SK-MEL-5 (cell line): ENCODE measurements at places on chromosomes 11 and 22.

DNA sequence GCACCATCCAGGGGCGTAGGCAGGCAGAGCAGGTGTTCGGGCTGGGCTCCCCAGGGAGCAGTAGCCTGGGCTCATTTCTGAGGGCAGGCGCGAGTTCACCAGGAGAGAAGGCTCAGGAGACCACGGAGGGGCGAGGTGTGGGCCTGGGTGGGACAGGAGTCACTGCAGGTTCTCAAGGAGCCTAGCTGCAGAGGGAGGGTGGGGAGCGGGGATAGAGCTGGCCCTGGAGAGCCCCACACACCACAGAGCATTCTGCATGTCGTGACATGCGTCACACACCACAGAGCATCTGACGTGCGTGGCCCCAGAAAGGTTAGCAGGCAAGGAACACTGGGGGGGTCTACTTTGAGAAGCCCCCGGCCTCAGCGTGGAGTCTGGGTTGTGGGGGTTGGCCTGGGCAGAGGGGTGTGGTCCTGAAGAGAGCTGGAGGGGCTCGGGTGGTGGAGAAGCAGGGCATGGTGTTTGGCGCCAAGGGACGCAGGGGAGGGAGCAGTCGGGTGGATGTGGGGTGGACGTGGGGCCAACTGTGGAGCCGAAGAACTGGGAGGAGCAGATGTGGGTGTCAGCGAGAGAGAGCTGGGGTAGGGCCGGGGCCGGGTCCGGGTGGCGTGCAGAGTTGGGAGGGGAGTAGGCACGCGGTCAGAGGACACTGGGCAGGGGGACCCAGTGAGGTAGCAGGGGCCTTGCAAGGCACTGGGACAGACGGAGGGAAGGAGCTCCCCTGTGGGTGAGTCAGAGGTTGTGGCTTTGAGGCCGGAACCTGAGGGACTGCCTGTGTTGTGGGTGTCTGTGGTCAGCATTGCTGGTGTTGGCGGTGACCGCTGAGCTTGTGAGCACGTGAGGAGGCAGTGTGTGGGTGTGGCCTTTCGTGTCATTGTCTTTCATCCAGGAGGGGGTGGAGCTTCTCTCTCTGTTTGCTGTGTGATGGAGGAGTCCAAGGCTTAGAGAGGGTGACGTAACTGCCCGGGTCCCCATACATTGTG, 25.5 kb downstream of the CTTN start:
- DNase-seq = peak; percentile 42

- peak; percentile 55 for DNase-seq
Observed at GRCh38 chr11:47991266-47991830, 11.0 kb downstream of the PTPRJ start.

DNA sequence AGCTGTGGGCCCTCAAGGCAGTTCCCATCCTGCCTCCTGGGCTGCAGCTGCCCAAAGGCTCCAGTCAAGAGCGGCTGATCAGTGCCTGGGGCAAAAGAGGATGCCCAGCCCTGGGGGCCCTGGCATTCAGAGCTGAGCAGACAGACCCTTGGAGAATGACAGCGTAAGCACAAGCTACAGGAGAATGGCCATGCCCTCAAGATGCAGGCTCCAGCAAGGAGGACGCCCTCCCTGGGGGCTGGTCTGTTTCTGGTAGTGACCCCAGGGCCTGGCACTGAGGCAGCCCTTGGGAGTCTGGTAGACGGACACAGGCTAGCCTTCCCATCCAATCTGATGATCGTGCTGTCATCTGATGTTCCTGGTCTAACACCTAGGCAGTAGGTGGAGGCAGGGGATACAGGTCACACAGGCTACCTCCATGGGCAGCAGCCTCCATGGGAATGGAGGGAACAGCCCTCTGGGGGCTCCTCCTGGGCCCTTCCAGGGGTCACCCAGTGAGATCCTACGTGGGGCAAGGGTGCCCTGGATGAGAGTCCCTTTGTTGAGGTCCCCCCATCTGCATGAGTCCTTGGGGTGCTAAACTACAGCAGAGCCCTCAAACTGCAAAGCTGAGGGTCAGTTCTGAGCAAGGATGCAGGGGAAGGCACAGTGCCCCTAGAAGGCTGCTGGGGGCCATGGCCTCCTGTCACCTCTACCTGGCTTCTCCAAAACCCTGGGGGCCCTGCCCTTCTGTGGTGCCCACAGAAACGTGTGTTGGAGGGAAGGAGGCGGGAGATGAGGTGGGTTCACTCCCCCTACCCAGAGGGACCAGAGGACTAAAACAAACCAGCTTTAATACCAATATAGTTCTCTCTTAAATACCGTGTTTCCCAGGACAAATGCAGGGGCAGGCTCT, 10.2 kb upstream of the SF1 start:
- no peak for DNase-seq

GRCh38 chr11:45704635-45705034, 39.2 kb upstream of the CHST1 start:
- no peak for DNase-seq

DNA sequence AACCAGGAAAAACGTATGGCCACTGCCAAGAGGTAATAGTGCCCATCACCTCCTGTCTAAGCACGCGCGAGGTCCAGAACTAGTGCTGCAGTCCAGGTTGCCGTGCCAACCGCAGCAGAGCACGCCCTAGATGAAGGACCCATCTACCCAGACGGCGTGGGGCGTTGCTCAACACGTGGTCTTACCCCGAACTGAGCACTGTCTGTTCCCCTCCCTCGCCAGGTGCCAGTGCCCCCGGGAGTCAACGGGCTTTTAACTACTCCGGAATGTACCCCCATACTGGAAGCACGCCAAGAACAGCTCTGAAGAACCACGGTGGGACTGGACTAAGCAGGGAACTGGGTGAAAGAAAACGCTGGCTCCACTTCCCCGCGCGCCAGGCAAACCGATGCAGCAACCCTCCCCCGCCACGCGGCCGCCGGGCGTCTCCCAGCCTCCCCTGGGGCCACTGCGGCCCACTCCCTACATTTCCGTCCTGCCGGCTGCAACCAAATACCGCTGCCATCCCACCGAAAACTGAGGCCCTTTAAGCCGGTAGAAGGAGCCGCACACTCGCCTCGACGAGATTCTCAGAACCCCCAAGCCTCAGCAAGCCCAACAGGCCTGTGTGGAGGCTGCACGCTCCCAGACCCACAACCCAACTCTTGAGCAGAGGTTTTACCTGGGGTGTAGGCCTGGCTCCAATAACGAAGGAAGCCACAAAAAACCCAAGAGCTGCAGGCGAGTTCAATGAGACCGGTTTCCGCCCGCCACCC, at the start of gene HSPA8:
HSPA8 (minus strand) TSS at position 734 of the 755 bp plus-strand sequence. CDS start 812 bp downstream, outside the sequence.
- peak; percentile 74 for DNase-seq

GRCh38 chr11:31921081-31921480, 110.0 kb upstream of the PAX6 start:
- DNase-seq = no peak

GRCh38 chr22:42172773-42173172, 42.2 kb upstream of the CYP2D6 start:
- DNase-seq = no peak

- peak; percentile 88 for DNase-seq
Observed at GRCh38 chr11:68121067-68121899, at the start of gene CHKA. Gene CHKA (minus strand): TSS chr11:68121388. CDS start chr11:68121177, 211 bp downstream.

GRCh38 chr11:103016031-103016430, 60.5 kb upstream of the MMP13 start:
- no peak for DNase-seq

GRCh38 chr11:34408580-34409172, 30.1 kb upstream of the CAT start:
- no peak for DNase-seq

- no peak for DNase-seq
Observed at GRCh38 chr11:110217223-110217877, 79.1 kb downstream of the RDX start.

DNA sequence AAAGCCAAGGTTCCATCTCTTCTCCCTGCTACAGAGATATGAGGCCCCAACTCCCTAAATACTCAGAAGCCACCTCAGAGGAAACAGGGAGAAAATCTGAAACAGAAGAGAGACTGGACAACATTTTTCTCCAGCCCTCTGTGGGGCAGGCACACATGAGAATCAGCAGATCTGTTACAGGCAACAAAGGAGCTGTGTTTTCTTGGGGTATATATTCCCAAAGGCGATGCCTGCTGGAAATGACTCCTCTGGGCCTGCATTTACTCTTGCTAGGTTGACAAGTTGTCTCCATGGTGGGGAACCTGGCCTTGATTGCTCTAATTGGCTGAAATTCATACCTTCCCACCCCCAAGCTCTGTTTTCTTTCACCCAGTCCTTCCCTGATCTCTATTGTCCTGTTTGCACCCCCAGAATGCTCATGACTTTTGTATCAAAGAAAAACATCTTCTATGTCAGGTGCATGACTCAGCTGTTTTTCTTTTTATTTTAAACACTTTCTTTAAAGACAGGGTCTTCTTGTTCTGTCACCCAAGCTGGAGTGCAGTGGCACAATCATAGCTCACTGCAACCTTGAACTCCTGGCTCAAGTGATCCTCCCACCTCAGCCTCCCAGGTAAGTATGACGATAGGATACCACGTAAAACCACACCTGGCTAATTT, 23.5 kb upstream of the P2RY6 start:
- peak; percentile 97 for DNase-seq

GRCh38 chr22:48581796-48582469, 1245.7 kb downstream of the BRD1 start:
- no peak for DNase-seq

DNA sequence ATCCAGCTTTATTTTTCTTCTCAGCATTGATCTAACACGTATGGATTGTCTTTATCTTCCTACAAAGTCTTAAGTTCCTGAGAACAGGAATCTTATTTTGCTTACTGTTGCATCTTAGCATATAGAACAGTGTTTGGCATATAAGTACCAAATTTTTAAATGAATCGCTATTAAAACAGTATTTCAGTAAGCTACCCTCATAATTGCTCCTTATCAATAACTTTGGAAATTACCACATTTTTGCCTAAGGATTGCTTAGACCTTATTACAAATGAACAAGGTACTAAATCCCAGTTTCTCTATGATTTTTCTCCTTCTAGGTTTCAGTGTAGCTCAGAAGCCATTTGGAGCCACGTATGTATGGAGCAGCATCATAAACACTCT, 9.7 kb downstream of the DEPDC7 start:
- no peak for DNase-seq

- no peak for DNase-seq
Observed at GRCh38 chr11:47566149-47566698, 825 bp downstream of the PTPMT1 start.

DNA sequence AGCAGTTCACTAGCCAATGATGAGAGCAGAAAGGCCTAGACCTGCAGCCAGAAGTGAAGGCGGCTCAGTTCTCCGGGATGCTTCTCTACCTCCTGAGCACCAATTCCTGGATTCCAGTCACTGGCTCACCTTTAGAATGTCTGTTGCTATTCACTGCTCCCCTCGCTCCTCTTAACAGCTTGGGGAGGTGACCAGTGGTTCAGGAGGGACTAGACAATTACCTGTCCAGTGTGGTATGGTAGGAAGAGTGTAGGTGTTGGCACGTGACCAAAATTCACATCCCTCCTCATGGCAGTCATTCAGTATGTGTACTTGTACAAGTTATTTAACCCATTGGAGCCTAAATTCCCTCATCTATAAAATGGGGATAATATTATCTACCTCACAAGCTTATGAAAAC, 4.0 kb downstream of the THRSP start:
- DNase-seq = no peak

- peak; percentile 66 for DNase-seq
Observed at GRCh38 chr11:32960553-32961164, 55.0 kb upstream of the DEPDC7 start.

DNA sequence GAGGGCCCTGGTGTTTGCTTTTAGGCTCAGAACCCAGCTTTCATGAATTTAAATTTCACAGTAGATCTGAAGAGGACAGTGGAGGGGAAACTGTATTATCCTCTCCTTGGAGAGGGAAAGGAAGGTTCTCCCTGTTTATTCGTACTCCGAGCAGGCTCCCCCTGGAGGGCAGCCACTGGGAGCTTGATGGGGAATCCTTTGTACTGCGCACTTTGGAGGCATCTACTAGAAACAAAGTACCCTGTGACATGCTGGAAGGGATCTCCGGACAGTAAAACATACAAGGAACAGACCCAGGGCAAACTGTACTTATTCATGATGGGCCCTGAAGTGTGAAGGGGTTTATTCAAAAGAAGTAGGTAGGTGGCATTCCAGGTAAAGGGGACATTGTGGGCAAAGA, 27.2 kb downstream of the NAV2 start:
- DNase-seq = peak; percentile 89

GRCh38 chr11:63557570-63557969, 5.6 kb downstream of the PLAAT2 start:
- no peak for DNase-seq

DNA sequence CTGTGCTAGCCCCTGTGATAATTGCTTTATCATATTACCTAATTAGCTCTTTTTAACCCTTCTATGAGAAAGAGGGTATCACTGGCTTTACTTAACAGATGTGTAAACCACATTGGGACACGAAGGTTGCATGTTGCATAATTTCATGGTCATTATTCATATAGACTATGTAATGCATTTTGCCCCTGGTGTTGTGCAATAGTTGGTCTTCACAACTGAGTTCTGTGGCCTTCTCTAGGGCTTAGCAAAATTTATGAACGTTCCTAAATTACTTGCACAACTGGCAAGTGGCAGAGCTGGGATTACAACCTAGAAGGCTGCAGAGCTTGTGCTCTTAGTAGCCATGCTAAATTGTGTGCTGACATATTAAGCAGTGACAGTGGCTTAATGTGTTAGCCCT, 34.6 kb upstream of the PDGFD start:
- no peak for DNase-seq

GRCh38 chr11:130999086-130999485, 82.8 kb upstream of the SNX19 start:
- no peak for DNase-seq

DNA sequence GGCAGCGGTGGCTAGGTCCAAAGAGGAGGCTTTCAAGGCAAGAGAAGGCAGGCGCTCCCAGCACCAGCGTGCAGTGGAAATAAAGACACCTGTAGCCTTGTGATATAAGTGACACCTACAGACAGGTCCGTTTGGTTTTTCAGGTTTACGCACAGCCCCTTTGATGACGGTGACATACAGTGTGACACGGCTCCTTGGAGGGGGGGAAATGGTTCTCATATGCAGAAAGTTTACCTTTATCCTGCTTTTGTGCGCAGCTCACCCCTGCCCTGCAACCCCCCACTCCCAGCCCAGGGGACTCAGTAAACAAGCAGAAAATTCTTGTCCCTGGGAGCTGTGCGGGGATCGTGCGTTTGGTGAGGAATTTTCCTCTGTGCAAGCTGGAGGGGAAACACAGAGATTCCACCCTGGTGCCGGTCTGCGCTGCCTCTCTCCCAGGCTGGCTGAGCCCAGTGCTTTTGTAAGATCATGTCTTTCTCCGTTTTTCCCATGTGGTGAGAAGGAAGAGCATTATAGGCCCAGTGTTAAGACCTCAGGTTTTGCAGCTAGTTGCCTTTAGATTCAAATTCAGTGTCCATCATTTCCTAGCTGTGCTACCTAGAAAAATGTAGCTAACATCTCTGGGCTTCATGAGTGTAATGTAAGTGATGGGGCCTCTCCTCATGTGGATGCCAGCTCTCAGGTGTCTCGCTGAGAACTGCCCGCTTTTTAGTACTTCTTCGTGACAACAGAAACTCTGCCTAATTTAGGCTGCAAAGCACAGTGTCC, at the start of gene ELF5:
ELF5 (minus strand) TSS at position 113 of the 768 bp plus-strand sequence. CDS start 8,045 bp downstream, outside the sequence.
- no peak for DNase-seq

- no peak for DNase-seq
Observed at GRCh38 chr11:58502004-58502403, 5.9 kb downstream of the OR5B21 start.
